ENCODE measurements at places on chromosomes 11 and 22.

- DNase-seq = peak; percentile 39
These were observed at the start of gene P2RX6 for GRCh38 chr22:21014726-21015465. Gene P2RX6 (plus strand): TSS chr22:21015165. CDS start chr22:21015175, 10 bp downstream.

- no peak for DNase-seq
These were observed 38.1 kb downstream of the DBX1 start for GRCh38 chr11:20122131-20122530.

GRCh38 chr11:116701876-116702275 lies 70.9 kb downstream of the BUD13 start:
- DNase-seq = no peak

DNA sequence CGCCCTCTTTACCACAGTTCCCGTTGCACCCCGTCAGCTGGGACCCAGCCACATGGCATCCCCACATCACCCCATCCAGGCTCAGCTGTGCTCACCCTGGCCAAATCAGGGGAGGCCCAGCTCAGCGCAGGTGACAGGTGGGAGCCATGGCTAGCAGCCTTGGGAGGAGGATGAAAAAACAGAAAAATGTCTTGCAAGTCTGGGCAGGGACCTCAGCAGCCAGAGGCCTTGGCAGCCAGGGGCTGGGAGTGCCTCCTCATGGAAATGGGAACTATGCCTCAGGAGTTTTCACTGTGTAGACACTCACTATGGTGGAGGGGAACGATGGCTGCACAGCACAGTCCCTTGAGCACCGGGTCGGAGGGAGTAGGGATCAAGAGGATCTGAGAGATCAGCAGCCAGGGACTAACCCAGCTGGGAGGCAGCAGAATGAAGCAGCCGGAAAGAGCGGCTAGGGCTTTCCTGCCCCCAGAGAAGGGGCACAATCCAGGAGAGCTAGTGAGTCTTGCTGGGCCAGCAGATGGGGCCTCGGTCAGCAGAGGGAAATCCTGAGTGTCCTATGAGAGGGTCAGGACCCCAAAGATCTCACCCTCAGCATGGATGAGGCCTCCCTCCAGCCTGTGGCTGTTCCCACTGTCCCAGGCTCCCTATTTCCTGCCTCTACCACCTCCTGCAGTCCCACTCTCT lies 6.2 kb upstream of the FTH1 start:
- peak; percentile 44 for DNase-seq

DNA sequence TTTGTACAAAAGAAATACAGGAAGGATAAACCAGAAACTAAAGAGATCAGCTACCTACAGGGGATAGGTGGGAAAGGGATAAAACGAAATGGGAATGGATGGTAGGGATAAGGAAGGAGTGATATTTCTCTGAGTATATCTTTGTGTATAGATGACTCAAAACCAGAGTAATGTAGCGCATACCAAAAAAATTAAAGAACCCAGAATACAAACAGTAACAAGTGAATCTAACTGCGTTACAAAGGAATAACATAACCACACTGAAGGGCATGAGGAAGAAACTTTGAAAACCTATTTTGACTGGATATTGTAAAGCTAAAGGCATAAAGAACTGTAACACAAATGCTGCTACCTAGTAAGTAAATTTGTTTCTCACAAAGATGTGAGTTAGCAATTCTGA lies 37.9 kb downstream of the MAPK1 start:
- no peak for DNase-seq

DNA sequence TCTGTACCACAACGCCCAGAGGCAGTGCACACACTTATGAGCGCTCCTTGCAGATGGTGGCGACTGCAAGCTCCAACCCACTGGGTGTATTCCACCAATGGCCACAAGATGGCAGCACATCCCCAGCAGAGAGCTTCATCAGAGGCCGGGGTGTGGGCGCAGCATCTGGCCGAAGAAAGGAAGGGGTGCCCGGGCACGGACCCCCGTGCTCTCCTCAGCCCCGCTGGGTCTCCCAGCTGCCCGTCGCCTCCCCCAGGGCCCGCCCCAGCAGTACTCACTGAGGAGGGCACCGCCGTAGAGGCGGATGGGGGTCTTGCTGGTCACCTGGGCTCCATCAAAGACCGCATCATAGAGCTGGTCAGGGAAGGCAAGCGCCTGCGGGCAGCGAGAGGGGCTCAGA lies 14.2 kb downstream of the TP53I11 start:
- DNase-seq = peak; percentile 79

DNA sequence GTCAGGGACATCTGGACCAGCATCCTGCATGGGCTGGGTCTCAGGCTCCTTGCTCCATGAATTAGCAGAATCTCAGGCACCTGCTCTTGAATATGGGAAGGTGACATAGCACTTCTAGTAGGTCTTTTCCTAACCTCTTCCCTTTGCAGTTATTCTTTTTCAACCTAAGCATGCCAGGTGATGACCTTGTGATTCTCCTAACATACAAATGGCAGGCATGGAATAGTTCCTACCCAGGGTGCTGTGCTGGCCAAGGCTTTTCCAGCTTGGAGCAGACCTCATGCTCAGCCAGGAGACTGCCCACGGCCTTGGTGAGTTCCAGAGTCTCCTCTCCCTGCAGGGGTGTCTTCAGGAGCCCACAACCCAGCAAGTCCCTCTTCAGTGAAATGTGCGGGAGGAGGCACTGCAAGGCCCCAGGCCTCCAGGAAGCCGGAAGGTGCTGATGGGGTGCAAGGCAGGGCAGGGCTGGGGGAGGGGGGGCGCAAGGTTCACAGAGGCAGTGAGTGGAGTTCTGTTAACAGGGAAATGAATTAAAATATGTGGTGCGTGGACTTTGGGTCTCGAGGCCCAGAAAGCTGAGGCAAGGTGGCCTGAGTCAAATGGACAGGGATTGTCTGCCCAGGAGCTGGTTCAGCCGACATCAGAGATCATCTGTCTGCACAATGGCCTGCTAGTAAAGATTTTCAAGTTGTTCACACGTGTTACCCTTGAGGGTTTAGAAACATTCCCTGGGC lies 75.9 kb upstream of the SEPTIN5 start:
- no peak for DNase-seq

- peak; percentile 97 for DNase-seq
These were observed 21.5 kb upstream of the MALAT1 start for GRCh38 chr11:65477149-65477965.

DNA sequence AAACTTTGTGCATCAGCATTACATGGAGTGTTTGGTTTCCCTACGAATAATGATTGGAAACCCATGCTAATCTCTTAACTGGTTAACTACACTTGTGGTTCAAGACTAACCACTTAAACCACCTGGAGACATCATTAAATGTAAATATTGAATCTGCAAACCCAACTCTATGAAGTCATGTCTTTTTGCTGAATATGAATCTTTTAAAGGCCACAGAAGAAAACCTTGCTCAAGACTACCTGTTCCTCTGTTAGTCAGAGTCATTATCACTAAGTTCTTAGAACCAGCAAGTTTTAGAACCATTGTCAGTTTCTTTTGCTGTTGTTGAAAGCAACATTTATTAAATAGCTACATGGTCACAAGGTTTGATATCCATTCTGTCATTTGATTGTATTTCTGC lies 70.7 kb downstream of the SIK2 start:
- DNase-seq = no peak

- no peak for DNase-seq
These were observed 56.2 kb upstream of the CRYBB3 start for GRCh38 chr22:25143156-25144076.

- DNase-seq = no peak
These were observed 216.7 kb upstream of the SORL1-AS1 start for GRCh38 chr11:121669422-121669821.

DNA sequence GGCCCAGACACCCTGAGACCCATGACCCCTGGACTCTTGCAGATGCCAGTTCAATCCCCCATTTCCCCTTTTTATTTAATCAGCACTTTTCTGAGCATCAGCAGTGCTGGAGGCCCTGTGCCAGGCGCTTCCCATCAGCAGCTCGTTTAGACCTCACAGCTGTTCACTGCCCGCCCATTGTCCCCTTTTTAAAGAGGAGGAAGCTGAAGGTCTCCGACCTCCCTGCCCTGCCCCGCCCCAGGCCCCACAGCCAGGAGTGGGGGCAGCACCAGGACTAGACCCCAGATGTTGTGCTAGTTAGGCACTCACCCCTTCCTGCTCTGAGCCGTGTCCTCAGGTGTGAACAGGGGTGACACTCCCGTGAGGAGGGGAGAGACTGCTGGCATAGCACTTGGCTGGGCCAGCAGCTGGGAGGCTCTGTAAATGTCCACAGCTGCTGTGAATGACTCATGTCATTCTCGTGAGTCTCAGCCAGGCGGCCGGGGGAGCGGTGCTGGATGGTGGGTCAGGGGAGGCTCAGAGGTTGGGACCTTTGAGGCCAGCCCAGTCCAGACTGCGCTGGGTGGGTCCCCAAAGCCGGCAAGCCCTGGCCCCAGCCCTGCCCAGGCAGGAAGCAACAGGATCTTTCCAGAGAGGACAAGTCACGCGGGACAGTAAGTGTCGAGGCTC lies 19.9 kb downstream of the EMID1 start:
- DNase-seq = no peak

- no peak for DNase-seq
These were observed 5.3 kb upstream of the PDGFB start for GRCh38 chr22:39250131-39250530.

DNA sequence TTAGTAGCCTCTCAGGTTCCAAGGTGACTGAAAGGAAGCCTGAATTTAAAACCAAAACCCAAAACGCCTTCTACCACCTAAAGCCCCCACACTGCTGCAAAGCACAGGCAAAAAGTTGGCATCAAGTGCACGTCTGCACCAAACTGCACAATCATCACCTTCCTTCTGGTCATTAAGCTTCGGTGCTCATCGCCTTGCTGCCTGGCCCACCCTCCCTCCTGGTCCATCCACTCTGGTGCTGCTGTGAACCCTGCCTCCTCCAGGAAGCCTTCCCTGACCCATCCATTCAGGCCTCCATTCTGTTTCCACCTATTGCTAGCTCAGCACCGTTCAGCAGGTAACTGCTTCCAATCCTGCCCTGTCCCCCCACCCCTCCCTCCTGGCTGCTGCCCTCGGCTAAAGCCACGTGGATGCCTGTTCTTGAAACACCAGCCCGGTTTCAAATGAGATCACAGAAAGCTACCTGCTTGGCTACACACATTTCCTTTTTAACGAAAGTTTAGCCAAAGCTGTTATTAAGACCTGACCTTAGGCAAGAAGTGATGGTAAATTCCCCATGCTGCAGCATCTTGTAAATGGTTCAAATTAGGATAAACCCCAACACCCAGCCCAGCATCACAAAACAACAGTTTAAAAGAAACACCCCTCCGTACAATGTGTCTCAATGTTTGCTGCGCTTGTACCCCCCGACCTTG lies 53.8 kb upstream of the CD5 start:
- no peak for DNase-seq

DNA sequence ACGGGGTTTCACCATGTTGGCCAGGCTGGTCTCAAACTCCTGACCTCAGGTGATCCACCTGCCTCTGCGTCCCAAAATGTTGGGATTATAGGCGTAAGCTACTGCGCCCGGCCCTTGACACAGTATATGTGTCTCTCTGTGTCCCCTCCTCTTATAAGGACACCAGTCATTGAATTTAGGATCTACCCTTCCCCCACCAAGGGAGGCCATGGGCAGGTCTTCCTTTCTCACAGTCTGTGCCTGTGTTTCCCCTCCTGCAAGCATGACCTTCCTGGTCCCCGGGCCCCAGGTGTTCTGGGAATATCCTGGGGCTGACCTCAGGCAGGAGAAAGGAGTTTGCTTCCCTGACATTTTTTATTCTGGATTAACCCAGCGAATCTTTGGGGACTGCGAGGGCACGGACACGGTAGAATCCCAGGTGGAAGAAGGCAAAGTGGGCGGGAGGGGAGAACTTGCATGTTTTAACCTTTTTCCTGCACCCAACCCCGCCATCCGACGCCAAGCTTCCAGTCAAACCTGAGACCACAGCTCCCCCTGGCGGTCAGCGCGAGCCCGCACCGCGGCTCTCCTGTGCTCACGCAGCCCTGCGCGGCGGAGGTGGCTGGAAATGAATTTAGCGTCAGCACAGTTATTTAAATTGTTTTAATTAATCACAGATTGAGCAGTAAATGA lies 42.1 kb upstream of the ISX start:
- DNase-seq = peak; percentile 36

Data from hematopoietic multipotent progenitor cell treated with erythropoietin and hydrocortisone succinate and interleukin-3 and kit ligand, for 17 days (in vitro differentiated cells).